Stimulated activated CD8-positive, alpha-beta memory T cell treated with anti-CD3 and anti-CD28 coated beads, Interleukin-4, amount 100 ng/mL, for 4 hours (primary cell): ENCODE measurements at places on chromosomes 16 and 17.

- DNase-seq = peak; percentile 48
Observed at GRCh38 chr17:49180303-49180702, 30.1 kb downstream of the GNGT2 start.

DNA sequence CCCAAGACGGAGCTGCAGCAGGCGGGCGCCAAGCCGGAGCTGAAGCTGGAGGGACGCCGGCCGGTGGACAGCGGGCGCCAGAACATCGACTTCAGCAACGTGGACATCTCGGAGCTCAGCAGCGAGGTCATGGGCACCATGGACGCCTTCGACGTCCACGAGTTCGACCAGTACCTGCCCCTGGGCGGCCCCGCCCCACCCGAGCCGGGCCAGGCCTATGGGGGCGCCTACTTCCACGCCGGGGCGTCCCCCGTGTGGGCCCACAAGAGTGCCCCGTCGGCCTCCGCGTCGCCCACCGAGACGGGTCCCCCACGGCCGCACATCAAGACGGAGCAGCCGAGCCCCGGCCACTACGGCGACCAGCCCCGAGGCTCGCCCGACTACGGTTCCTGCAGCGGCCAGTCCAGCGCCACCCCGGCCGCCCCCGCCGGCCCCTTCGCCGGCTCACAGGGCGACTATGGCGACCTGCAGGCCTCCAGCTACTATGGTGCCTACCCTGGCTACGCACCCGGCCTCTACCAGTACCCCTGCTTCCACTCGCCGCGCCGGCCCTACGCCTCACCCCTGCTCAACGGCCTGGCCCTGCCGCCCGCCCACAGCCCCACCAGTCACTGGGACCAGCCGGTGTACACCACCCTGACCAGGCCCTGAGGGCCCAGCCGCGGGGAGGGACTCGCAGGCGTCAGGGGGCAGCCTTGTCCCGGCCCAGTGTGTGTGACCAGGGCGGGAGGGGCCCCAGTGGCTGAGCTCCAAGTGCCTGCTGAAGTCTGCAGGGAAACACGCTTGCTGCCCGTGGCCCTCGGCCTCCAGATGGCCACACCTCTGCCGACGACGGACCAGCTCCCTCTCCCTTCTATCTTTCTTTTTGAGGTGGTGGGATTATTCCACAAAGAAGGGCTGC, 3.4 kb downstream of the SOX8 start:
- no peak for DNase-seq

DNA sequence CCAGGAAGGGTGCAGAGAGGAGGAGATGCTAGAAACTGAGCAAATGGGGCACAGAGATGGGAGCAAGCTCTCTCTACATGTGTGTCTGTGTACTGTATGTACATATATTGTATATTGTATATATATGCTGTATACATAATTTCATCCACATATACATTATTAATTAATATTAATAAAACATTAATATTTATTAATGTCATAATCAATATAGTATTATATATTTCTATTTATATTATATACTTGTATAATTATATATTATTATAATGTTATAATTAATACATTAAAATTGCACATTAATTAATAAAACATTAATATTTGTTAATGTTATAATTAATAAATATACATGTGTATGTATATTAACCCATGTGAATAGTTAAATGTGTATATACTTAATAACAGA, 31.5 kb upstream of the FOXF1 start:
- DNase-seq = no peak

DNA sequence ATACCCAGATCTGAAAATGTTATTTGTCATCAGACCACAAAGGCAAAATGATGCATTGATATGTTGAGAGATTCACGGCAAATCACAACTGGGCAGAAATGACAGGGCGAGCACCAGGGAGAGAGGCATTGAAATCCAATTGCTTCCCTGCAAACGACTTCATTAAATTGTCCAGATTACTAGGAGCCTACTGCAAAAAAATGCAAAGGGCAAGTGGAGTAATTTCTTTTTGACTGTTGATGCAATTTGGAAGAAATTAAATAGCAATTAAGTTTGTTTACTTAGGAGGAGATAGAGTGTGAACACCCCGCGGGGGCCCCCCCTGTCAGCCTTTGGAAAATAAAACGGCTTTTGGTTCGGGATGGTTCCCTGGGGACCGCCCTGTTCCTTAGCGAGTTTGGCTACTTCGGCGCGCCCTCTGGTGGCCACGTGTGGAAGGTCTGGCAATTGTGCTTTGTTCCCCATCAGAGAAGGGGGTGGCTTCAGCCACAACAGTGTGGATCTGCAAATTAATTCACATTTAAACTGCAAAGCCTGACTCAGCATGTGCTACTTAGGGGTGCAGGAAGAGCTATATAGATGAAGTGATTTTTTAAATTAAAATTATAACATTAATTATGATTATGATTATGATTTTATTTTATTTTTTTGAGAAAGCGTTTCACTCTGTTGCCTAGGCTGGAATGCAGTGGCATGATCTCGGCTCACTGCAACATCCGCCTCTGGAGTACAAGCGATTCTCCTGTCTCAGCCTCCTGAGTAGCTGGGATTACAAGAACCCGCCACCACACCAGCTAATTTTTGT, 14.5 kb upstream of the TMC7 start:
- peak; percentile 73 for DNase-seq

GRCh38 chr16:84498859-84499620, 5.4 kb downstream of the MEAK7 start:
- no peak for DNase-seq

DNA sequence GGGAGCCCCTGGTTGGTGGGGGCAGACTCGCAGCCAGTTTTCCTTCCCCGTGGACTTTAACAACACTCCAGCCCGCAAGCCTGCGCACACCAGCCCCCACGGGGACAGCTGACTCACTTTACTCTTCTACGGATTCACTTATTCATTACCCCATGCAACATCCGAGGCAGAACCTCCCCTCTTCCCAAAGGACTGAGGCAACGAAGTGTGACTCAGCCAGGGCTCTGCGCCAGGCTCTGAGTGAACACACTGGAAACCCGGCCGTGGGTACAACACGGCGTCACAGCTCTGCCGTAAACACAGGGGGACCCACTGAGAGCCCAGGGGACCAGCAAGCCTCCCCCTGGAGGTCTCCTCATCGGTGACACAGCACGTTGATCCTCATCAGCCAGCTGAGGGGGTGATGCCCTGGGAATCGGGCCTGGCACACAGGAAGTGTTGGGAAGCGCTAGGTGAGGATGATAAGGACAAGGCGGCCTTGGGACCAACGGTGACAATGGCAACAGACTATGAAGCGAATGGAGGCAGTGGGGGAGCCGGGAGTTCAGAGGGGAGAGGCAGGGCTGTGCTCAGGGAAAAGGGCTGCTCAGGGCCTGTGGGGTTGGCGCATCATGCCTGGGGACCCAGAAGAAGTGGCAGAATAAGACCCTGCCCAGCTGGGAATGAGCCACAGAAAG, 14.6 kb downstream of the COTL1 start:
- no peak for DNase-seq

GRCh38 chr16:86732621-86733295, 154.4 kb downstream of the FOXL1 start:
- no peak for DNase-seq

- no peak for DNase-seq
Observed at GRCh38 chr16:69767459-69768229, 5.5 kb downstream of the WWP2 start.

- no peak for DNase-seq
Observed at GRCh38 chr16:67187175-67187890, 2.6 kb downstream of the EXOC3L1 start.

DNA sequence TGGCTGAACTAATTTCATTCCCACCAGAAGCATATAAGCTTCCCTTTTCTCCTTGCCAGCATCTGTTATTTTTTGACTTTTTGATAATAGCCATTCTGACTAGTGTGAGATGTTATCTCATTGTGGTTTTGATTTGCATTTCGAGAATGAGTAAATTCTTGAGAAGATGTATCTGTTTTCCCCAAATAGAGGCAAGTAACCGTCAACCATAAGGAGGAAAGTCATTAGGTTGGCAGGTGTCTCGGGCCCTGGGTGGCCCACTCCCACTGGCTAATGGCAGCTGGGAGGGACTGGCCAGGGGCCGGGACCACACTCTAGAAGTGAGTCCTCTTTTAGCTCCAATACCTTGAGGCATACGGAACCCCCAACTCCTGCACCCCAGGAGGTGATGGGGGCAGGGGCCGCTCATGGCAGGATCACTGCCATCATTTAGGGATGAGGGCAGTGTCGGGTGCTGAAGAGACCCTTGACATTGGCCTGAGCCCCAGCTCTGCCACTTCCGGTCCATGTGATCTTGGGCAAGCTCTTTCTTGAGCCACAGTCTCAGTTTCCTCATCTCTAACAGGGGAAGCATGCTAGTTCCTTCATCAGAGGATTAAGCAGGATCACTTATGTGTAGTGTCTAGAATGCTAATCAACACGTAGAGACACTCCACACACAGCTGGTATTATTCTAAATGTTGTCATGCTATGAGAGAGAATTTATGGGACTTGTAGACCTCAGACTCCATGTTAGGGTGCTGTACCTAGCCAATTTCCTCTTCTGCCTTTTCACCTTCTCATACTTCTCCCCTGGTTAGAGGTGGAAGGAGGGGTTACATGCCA, 44.3 kb downstream of the RGS9 start:
- no peak for DNase-seq

- no peak for DNase-seq
Observed at GRCh38 chr17:35252651-35253050, 9.8 kb downstream of the SLFN5 start.

DNA sequence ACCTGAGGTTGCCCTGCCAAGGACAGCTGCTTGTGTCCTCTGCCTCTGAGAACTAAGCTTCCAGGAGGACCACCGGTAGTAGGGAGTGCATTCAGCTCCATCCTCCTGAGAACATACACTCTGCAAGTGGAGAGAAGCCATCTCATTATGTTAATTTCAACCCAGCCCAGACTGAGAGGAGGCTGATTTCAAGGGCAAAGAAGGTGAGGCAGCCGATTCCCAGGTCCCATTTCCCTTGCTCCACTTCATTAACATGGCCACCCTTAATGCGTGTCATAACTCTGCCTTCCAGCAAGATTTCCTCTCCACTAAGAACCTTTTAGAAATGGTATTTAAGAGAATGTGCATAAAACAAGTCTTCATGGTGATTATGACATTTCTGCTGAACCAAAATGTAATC, 72.5 kb downstream of the CDH13 start:
- no peak for DNase-seq

DNA sequence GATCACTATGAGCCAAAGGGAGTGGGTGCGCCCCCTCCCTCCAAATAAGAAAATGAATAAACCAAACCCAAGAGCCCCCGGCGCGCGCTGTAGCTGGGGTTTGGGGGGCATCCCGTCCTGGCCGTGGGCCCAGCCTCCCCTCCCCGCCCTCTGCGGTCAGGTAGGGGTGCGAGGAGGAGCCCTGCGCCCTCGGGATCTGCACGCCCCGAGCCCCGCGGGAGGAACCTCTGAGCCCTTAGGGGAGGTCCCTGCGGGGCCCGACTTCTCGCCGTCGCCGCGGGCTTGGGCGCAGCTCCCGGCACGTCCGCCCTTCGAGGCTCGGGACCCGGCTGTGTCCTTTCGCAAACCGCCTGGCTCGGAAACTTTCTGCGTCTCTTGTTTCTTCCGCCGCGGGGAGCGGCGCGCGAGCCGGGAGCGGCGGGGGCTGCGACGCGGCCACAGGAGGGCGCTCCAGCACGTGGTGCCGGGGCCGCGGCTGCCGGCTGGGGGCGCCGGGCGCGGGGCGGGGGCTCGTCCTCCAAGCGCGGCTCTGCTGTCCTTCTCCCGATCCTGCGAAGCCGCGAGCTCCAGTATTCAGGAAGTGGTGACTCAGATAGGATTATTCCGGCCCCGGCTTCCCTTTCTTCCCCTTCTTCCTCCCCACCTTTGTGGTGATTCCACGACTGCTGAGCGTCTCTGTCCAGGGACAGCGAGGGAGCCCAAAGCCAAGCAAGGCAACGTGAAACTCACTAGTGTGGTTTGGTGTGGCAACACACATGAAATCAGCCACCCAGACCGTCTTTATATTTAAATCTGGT, 1.6 kb downstream of the PITPNC1 start:
- peak; percentile 52 for DNase-seq

- no peak for DNase-seq
Observed at GRCh38 chr16:51114382-51114781, 36.7 kb downstream of the SALL1 start.

- DNase-seq = no peak
Observed at GRCh38 chr17:72977771-72978417, 114.6 kb downstream of the SLC39A11 start.
